GM04503 (cell line): ENCODE measurements at places on chromosomes 12 and 14.
A peak's percentile ranks its signal among the peaks of the same experiment; 100 is the strongest.

- no peak for DNase-seq
Measured at GRCh38 chr12:131066886-131067490, 113.3 kb downstream of the ADGRD1 start.

DNA sequence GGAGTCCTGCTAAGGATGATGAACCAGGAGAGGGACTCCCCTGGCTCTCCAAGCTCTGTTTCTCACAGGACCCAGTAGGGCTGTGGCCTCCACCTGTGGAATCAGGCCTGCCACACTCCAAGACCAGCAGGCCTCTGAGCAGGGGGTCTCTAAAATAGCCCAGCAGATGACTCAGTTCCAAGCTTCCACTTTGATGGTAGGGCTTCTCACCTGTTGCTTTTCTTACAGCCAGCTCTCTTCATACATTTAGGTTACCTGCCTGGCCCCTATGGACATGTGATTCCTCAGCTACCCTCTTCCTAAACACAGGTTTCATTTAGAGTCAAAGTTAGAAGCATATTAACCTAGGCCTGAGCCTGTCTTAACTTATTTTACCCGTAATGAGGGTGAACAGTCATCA is 26.7 kb upstream of the ELK3 start:
- DNase-seq: no peak

DNA sequence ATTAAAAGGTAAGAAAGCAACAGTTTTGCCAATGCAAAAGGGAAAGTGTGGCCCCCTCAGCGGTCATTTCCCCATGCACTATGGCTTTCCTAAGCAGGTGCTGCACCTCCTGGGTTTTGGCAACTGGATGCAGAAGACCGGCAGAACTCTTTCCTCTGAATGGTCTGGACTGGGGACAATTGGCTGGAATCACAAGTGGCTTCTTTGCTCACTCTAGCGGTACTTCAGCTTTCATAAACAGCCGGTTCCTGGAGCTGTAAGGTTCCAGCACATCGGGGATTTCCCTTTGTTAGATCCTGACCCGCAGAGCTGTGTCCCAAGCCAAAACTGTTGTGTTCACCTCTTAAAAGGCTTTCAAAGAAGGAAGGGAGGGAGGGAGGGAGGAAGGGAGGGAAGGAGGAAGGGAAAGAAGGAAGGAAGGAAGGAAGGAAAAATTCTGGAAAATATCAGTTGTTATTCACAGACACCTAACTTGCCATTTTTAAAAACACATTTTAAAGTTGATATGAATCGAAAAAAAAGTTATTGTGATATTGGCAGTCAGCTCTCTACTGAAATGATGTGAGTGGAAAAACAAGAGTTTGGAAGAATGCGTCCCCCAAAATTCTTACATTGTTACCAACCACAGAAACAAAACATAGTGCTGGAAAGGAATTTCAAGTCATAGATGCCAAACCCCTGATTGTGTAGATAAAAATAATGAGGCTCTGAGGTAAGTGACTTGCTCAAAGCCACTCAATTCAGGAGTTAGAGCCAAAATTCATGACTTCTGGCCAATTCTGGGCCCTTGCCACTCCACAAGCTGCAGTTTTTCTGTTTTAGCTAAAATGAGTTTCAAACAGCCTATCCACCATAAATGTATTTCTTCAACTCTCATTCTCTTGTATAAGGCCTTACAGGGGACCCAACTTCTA is 220.6 kb upstream of the HMGA2 start:
- peak; percentile 95 for DNase-seq

- DNase-seq: no peak
Measured at GRCh38 chr14:72563676-72564075, 330.2 kb downstream of the DPF3 start.

- no peak for DNase-seq
Measured at GRCh38 chr12:43238281-43238680, 313.7 kb downstream of the ADAMTS20 start.

- no peak for DNase-seq
Measured at GRCh38 chr14:90676912-90677311, 139.3 kb downstream of the TTC7B start.

- no peak for DNase-seq
Measured at GRCh38 chr12:89064151-89064550, 288.1 kb downstream of the DUSP6 start.

GRCh38 chr14:62179367-62180018 is 417.3 kb downstream of the SNAPC1 start:
- DNase-seq: peak; percentile 60

DNA sequence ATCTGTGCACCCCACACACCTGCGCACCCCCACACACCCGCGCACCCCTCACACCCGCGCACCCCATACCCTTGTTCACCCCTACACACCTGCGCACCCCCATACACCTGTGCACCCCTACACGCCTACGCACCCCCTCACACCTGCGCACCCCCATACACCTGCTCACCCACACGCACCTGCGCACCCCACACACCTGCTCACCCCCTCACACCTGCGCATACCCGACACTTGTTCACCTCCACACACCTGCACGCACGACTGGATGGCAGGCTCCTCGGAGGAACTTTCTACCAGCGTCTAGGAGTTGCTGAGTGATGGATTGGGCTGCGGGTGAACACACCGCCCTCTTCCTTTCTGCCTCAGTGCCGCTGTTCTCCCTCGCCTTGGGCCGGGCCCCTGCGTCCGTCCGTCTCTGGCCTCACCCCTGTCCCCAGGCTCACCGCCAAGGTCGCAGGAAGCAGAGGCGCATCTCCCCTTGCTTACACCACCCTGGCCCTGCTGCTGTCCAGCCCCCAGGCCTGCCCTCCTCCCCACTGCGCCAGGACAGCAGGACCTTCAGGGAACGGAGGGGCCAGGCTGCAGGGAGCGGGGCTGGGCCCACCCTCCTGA is 20.7 kb upstream of the TMEM106C start:
- DNase-seq: no peak

DNA sequence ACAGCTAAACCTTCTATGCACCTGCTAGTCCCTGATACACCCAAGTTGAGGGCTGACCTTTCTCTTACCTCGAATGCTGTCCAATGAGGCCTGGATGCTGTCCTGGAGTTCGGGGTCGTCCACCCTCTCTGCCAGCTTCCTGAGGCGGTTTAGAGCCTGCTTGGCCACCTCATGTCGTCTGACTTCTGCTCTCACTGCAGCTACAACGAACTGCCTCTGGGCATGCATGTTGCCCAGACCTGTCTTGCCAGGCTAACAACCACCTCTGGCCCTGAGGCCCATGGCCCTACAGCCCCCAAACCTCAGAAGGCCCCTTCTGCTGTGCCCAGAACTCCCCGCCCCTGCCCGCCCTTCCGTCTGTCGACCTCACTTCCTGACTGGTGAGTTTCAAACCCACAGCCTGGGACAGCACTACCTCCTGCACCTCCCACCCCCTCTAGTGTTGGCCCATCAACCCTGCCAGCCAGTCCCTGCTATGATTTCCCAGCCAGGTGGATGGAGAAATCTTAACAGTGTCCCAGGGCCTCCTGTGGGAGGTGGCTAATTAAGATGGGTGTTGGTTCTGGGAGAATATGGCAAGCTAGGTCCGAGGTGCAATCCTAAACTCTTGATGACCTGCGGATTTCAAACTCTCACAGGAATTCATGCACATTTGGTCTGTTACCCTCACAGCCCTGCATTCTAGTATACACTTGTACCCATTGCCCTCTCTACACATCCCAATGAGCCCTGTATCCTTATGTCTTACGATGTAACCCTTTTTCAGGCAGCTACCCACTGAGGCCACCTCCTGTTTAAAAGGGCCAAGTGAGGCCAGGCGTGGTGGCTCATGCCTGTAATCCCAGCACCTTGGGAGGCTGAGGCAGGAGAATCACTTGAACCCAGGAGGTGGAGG is 2.7 kb upstream of the TSPAN31 start:
- DNase-seq: no peak

DNA sequence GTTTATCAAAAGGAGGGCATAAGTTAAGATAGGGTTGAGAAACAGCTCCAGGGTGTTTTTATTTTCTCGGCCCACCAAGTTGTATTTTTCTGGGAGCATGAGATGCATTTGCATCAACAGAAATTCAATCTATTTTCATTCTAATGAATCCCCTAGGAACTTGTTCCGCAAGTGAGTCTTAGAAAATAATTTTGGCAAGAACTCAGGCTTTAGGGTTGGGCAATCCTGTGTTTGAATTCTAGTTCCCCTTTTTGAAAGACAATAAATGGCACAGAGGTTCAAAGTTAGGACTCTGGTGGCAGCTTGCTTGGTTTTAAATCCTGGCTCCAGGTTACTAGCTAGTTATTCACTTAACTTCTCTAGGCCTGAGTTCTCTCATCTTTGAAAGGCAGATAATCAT is 23.7 kb downstream of the SLC5A8 start:
- DNase-seq: no peak

- DNase-seq: peak; percentile 82
Measured at GRCh38 chr12:71476513-71476912, 36.9 kb downstream of the LGR5 start.

DNA sequence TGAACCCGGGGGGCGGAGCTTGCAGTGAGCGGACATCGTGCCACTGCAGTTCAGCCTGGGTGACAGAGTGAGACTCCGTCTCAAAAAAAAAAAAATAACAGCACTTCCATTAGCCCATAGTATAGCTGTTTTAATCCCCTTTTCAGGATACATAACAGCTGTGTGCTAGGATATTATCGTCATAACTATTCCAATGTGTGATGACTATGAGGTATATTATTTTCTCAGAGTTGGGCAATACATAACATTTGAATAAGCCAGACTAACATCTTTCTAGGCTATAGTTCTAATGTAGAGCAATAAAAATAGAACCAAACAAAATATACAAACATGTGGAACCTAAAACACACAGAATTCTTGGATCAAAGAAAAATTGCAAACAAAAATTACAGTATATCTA is 57.1 kb downstream of the MARK3 start:
- DNase-seq: no peak

GRCh38 chr12:32302218-32303173 is 96.9 kb upstream of the FGD4 start:
- DNase-seq: no peak

DNA sequence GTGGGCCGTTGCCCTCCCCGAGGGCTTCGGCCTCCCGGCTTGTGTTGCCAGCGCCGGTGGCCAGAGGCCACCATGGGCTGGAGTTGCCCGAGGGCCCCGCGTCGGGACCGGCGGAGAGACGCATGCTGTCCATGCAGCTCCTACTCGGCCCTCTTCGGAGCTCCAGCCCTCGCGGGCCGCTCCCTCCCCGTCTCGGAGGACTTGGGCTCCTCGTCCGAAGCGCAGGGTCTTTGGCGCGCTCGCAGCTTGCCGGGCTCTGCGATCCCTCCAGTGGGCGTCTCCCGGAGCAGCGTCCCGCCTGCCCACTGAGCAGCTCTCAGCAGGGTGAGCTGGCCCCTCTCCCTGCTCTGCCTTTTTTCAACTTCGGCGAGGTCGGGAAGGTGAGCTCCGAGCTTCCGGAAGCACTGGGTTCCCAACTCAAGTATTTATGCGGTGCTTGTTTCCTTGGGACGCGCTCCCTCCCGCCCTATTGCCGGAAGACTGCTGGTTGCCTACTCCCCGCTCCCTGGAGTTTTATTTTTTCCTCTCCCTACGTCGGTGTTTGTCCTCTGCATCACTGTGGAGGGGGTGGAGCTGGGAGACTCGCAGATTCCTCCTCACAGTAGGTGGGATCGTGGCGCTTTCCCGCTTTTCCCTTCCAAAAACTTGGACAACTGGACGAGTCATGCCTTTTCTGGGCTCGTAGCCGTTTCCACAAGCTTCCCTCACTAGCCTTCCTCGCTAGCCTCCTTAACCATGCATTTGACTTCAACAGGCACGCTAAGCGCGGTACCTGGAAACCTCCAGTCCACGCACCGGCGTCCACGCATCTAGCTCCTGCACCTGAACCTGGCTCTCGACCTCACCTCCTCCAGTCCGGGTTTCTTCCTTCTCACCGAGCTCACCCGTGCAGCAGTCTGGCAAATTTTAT is at the start of gene AVPR1A:
TSS of gene AVPR1A (minus strand) at position 489 of the 910 bp plus-strand sequence. CDS start at position 124, 365 bp downstream.
- no peak for DNase-seq

DNA sequence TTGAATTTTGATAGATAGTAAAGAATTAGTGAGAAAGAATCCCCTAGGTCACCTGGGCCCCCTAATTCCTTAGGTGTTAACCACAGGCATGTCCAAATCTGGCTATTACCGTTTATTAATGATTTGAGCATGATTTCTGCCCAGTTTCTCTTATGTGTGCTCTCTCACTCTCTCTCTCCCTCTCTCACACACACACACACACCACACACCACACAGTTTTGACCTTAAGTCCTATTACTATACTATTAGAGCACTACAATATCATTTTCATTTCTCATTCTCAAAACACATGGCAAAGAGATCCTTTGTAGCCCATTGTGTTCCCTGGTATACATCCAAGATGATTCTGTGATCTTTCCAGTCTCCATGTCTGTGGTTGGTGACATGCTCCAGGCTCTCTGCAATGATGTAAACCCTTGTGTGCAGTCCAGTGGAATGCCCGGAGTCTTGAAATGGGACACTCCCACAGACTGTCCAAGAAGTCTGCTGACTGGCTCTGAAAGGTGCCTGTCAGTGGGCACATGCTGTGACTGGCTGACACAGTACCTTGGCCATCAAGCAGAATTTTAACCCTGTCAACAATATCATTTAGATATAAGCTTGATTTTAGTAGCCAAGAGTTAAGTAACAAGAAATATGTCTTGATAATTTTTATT is 96.2 kb downstream of the FIGNL2 start:
- peak; percentile 91 for DNase-seq

DNA sequence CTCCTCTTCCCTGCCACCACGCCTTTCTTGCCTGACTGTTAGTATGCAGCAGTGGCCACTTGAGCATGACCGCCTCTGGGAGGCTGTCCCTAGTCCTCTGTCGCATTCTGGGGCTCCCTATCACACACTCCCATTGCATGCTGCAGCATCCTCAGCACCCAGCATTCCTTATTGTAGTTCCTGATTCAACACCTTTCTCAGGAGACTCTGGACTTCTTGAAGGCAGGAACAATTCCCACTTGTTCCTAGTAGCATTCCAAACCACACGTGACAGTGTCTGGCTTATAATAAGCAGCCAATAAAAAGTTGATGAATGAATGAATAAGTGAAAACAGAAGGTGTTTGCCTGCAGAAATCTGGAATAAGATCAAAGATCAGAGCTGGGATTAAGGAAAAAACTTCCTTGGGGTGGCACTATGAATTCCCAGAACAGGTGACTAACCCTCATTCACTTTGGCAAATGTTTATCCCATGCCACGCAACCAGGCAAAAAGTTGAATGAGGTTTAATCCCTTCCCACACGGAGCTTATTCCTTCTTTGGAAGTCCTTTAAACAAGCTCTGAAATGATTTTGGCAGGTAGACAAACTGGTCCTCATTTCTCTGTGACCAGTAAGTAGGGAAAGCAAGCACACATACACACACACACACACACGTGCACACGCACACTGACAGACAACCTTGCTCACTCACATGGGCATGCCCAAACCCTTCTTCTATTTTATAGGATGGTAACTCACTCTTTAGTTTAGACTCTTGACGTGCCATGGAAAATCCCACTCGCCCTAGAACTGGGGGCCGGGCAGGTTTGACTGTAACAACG is 26.5 kb downstream of the NTF3 start:
- DNase-seq: no peak

- DNase-seq: no peak
Measured at GRCh38 chr12:69901221-69901905, 76.3 kb downstream of the MYRFL start.

- no peak for DNase-seq
Measured at GRCh38 chr14:55965851-55966250, 152.4 kb upstream of the PELI2 start.

DNA sequence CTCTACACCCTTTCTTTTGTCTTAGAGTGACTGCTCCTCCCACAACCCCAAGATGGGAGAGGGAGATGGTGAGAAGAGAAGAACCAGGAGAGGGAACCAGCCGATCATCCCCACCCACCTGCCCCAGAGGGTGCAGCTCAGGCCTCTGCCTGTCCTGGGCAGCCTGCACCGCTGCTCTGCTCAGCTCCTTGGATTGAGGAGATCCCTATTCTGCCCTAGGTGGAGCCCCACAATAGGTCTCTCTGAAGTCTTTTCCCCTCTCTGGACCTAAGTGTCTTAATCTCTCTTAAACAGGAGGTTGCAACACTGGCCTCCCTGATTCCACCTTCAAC is 2.2 kb downstream of the ANKRD33 start:
- no peak for DNase-seq
